ENCODE measurements at places on chromosomes 1 and 21.

DNA sequence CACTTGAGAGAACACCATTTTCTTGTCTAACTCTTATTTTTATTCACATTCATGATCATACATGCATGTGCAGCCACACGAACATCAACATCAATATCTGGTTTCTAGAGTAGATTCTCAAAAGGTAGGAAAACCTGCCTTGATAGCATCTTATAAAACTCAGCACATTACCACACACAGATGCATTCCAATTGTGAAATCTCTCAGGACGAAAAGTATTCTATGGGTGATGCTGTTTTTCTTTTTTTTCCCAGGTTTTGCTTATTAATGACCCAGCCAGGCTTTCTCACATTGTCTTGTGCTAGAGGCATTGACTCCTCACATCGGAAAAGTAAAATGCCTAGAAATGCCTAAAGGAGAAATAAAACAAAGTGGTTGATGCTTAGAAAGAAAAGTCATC is 562.8 kb downstream of the KIF26B start:
- no peak for DNase-seq

- DNase-seq, result no peak
These were observed 15.0 kb upstream of the TEKT2 start for GRCh38 chr1:36068866-36069265.

GRCh38 chr1:243396876-243397275 is 141.0 kb downstream of the SDCCAG8 start:
- no peak for DNase-seq

- DNase-seq, result no peak
These were observed 13.9 kb downstream of the LSS start for GRCh38 chr21:46214478-46215340.

DNA sequence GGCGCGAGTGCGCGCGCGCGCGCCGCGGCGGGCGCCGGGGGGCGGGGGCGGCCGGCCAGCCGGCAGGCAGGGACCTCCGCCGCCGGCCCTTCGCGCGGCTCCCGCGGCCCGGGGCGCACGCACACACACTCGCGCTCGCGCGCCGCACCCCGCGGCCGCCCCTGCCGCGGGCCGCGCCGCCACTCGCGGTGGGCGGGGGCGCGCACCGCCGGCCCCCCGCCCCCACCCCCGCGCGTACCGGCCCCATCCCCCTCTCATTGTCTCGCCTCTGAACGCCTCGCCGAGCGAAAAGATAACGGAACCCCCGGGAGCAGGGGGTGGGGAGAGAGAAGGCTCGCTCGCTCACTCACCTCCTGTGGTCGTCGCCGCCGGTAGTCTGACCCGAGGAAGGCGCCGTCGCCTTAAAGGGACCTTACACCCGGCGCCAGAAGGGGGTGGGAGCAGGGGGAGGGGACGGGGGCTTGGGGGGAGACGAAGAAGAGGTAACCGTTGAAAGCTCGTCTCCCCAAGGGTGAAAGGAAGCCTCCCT is 428 bp downstream of the POGZ start:
- no peak for DNase-seq

GRCh38 chr1:116008656-116009390 is 32.5 kb downstream of the SLC22A15 start:
- no peak for DNase-seq

GRCh38 chr1:80639777-80640533 is 1160.8 kb upstream of the ADGRL2 start:
- DNase-seq, result no peak

GRCh38 chr21:35360870-35361570 is 311.9 kb upstream of the RUNX1 start:
- DNase-seq, result no peak
